ENCODE measurements at places on chromosomes 2 and 18. TPM values are rescaled to one million over a fixed set of nuclear protein-coding genes. Genes with fewer than 3 reads are reported as not detected.

- DNase-seq = no peak
These were observed 7.7 kb upstream of the MARCHF4 start for GRCh38 chr2:216379977-216380376.

DNA sequence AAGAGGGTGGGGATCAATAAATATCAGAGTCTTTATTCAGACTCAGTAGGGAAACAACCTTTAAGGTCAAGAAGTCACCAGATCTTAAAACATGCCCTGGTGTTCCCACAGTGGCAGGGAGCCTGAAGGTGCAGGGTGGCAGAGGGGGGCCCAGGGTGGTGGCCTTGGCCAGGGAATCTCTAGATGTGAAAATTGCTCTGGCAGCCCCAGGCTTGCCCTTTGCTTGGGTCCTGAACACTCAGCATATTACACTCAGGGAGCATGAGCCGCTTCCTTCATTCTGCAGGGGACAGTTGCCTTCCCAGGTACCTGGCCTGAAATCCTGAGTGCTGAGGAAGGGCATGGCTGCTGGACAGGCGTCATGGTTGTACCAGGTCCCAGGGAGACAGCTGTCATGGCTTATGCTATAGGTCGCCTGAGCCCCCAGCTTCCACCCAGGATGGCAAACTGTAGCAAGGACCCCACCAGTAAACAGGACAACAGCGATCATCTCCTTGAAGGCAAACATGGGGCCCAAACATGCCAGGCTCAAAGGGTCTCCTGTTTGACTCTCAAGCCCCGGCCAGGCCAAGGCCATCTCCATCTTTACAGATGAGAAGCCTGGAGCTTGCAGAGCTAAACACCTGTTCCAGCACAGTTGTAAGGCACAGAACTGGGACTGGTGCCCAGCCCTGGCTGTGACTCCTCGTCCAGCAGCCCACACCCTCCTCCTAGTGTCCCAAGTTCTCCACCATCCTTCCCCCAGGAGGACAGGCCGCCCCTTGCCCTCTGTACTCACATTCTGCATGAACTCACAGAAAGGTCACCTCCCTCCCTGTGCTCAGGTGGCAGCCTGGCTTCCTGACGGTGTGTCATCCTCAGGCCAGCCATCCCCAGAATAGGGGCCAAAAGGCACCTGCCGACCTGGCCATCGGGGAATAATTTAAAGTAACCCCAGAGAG is 14.6 kb downstream of the ABCG8 start:
- no peak for DNase-seq

GRCh38 chr18:24595561-24596031 is 135.2 kb downstream of the HRH4 start:
- DNase-seq = no peak

DNA sequence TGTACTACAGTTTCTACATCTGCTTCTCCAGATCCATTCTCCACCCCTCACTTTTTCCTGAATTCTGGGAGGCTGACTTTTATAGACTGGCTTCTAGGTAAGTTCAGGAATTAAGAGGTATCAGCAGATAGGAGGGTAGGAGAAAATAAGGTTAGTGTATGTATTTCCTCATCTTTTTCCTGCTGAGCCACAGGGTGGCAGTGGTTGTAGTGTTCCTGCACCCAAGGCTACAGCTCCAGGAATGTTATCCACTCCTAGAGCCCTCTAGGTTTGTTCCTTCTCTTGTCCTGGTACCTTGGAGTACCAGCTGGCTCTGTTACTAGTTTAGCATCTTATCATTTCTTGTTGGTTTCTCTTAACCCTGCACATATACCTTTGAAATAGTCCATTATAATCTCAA is 40.7 kb upstream of the C2orf66 start:
- DNase-seq = peak; percentile 1

- DNase-seq = no peak
These were observed 7.6 kb downstream of the ZNF397 start for GRCh38 chr18:35248429-35248828.

DNA sequence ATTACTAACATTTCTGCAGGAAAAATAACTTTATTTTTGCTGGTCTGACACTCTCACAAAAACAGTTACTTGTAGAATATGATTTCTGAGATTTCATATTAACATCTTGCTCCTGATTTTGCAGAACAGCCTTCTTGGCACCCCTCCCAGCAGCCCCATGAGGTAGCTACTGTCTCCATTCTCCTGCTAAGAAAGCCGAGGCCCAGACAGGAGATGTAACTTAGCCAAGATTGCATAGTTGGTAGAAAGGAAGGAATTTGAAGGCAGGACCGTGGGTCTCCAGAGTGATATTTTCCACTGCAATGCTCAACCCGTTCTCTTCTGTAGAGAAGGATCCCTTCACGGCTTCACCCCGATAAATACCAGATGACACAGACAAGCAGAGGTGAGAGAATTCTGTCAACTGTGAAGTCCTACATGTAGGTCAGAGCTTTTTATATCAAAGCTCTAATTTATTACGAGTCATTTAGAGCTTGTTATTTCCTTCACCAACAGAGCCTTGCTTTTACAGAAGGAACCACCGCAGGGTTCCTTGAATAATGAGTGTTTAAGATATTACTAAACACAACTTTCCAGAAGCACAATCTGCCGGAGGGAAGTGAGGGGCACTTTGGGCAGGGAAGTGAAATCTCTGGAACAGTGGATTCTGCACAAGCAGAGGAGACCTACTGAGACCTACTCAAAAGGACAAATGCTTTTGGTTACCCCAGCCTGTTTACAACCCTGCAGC is 48.0 kb upstream of the MYCN start:
- DNase-seq = no peak

DNA sequence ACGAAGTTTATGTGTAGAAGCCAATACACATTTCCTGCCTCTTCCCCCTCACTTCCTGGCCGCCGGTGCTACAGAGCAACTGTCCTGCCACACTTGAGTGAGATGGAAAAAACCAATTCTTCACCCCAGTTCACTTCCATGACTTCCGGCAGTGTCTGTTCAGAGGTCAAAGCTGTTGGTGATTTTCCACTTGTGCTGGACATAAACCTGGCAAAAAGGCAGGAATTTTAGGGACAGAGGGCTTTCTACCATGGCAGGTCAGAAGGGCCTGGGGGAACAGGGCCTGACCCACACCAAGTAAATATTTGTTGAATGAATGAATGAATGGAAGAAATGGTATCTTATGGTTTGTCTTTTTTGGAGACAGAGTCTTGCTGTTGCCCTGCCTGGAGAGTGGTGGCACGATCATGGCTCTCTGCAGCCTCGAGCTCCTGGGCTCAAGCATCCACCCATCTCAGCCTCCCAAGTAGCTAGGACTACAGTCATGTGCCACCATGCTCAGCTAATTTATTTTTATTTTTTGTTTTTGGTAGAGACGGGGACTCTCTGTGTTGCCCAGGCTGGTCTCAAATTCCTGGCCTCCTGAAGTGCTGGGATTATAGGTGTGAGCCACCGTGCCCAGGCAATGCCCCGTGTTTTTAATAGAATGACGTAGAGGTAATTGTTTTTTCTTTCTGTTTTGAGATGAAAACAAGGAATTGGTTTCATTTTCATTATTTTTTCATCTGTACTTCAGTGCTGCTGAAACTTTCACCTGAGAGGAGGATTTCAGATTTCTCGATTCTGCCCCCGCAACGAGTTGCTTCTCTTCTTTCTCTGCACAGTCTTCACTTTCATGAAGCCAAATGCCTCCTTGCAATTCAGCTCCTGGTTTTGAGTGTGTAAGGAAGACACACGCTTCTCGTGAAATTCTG is 48.0 kb upstream of the LPIN2 start:
- no peak for DNase-seq

DNA sequence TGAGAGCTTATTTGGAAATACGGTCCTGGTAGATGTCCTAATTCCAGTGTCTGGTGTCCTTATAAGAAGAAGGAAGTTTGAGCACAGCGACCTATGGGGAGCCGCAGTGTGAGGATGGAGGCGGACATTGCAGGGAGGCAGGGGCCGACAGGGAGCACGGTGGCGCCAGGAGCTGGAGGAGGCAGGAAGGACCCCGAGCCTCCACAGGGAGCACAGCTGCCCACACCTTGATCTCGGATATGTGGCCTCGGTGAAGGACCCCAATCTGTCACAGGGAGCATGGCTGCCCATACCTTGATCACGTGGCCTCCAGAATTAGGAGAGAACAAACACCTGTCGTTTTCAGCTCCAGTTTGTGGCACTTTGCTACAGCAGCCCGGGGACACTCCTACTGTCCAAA is 461.6 kb upstream of the SALL3 start:
- DNase-seq = no peak

The RBM44 gene
- 0.27 TPM for total RNA-seq

The IL36A gene
- total RNA-seq = under 0.01 TPM

The SERPINB3 gene
- not detected for total RNA-seq

The OR6B2 gene
- total RNA-seq = not detected

The KYNU gene
- total RNA-seq = 0.54 TPM

The GNLY gene
- 0.27 TPM for total RNA-seq

The DNER gene
- total RNA-seq = not detected
